ENCODE measurements at places on chromosomes 7 and 10.

DNA sequence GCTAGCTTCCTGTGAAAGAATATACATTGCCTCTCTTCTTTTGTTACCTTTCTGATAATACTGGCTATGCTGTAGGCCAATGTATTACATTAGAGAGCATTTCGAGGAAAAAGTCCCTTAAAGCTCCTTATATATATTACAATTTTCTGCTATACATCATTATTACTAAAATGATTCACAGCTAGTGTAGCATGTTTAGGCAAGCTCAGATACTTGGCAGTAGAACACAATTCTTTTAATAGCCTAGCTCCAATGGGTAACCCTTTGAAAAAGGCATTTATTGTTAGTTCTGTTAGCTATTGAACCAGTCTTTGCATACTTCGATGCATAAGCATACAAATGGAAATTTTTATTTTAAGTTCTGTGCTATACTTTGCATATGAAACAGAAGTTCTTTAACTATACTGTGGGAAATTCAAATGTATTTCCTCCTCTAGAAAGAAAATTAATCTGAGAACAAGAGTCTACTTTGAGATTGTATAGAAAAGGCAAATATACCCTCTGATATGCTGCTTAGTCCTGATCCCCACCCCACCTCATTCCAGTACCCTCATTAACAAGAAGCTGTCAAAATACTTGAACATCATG is 55.6 kb upstream of the SKAP2 start:
- DNase-seq, result no peak

DNA sequence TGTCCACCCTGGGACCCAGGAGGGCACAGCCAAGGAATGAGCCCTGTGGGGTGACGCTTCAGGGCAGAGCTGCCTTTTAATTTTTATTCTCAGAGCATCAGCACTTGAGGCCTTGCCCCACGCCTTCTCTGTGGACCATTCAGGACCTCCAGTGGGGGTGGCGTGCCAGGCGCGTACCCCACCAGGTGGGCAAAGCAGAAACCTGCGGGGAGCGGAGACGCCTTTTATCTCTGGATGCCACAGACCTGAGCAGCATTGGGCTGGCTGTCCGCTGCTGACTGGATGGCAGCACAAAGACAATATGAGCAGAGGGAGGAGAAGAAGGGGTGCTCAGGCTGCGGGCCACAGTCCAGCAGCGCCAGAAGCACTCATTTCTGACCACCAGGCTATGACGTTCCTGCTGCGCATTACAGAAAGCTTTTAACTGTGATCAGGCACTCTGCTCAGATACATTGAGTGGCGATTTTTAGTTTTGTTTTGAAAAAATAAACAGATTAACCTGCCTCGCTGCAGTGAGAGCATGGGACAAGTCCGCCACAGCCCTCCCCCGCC is 90.4 kb upstream of the ANLN start:
- DNase-seq, result no peak

DNA sequence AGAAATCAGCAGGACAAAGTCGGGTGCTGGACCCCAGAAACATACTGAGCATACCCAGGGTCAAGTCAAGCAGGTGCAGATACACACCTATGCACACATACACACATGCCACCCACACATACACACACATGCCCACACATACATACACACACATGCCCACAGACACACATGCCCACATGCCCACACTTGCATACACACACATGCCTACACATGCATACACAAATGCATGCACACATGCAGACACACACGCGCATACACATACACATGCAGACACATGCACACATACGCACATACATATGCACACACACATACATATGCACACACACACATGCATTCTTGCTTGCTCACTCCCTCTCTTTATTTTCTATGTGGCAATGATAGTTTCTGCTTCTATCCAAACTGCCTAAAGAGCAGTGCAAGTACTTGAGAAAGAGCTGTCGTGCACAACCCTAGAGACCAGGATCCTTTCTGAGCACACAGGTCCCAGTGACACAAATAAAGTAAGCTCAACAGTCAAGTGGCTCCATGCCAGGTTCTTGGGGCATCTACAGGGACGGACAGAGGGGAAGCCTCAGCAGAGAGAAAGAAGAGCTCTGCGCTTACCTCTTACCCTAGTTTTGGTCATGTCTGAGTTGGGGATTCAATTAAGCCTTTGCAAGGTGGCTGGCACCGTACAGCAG is 83.7 kb downstream of the EBF3 start:
- no peak for DNase-seq

DNA sequence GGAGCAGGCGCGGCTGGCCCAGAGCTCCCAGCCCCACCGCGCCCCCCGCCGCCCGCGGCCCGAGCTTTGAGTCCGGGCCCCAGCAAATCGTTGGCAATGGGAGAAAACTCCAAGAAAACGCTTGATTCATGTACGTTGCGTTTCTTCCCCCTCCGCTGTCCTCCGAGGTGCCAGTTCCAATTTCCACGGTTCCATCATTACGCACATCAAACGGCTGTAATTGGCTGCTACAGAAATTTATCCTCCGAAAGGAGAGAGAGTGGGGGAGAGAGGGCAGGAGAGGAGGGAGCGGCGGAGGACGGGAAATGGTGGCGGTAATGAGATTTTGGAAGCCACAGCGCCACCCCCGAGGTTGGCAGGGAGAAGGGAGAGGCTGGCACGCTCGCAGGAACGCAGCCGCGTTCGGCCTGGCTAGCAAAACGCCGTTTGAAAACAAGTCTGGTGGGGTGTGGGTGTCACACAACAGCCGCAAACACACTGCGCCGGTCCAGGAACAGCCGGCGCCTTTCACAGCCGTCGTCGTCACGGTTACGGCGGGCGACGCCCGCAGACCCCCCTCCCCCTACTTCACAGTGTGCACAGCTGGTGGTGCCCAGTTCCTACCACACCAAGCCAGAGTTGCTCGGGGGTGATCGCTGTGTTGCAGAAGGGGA is 57.5 kb downstream of the UNCX start:
- peak; percentile 32 for DNase-seq

- no peak for DNase-seq
Measured at GRCh38 chr7:4769761-4770160, 5.7 kb upstream of the AP5Z1 start.

DNA sequence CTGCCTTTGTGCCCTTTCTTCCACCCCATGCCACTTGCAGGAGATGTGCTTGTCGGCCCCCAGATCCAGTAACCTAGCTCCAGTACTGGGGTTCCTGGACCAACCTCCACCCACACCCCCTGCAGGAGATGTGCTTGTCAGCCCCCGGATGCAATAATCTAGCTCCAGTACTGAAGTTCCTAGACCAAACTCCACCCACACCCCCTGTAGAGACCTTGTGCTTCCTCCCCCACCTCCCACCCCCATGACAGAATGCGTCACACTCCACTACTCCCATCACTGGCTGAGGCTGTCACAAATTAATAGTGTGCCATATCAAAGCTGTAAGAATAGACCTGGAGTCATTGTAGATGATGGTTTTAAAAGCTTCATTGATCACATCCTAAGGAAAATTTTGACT is 185.0 kb downstream of the BICC1 start:
- DNase-seq, result no peak

- DNase-seq, result peak; percentile 36
Measured at GRCh38 chr10:7261351-7261750, 149.5 kb downstream of the SFMBT2 start.

DNA sequence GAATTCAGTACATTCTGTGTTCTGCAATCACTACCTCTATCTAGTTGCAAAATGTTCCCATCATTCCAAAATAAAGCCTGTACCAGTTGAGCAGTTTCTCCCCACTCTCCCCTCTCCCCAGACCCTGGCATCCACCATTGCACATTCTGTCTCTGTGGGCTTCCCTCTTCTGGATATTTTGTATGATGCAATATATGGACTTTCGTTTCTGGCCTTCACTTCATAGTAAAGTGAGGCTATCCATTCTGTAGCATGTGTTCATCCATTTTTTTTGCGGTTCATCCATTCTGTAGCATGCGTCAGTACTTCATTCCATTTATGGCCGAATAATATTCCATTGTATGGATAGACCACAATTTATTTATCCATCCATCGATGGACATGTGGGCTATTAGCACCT is 9.5 kb upstream of the CYP3A4 start:
- no peak for DNase-seq

DNA sequence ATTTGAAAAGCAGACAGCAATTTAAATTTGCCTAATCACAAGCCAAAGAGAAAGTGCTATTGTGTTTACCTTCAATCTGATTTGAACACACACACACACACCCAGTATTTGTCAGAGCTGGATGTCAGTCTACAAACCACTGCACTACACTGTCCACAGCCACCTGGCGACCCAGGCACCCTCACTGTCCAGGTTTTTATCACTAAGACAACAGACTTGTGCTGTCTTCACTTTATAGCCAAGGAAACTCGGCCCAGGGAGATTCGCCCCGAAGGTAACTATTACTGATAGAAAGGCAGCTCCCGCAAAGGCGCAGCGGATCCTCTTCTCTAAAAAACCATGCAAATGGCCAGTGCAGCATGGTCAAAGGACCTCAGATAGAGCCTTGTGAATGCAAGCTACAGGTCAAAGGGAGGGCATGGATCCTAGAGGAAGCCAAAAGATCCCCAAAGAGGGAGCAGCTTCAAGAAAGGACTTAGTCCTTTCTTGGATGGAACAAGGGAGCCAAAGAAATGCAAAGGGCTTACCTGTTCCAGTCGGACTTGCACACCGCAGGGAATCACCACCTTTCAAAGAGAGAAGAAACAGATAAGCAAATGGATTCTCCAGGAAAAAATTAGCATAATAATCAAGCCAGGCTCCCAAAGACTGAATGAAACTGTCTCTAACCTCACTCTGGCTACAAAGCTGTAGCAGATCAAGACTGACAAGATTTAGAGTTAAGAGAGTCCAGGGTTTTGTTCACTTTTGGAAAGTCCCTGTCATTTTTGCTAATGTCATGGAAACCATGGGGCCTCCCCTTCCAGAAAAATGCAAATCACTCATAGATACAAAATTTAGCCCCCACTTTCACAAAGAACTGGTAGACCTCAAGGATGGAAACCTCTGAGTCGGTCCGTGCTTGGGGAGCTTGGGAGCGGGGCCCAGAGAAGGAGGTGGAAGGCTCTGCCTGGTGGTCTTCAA is 101.1 kb downstream of the TNS3 start:
- DNase-seq, result no peak

DNA sequence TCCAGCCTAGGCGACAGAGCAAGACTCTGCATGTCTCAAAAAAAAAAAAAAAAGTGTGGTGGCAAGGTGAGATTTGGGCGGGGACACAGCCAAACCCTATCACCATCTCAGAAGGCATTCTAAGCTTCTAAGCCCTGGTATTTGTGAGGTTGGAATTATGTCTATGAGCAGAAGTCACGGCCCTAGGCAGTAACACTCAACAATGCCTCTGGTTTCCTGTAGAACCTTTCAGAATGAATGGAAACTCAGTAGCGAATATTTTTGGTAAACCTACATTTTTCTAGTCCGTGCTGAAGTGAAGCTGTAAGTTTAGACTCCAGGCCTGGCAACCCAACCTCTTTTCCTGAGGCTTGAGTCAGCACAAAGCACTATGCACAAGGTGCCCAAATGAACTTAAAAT is 88.3 kb downstream of the FAM107B start:
- DNase-seq, result peak; percentile 65

DNA sequence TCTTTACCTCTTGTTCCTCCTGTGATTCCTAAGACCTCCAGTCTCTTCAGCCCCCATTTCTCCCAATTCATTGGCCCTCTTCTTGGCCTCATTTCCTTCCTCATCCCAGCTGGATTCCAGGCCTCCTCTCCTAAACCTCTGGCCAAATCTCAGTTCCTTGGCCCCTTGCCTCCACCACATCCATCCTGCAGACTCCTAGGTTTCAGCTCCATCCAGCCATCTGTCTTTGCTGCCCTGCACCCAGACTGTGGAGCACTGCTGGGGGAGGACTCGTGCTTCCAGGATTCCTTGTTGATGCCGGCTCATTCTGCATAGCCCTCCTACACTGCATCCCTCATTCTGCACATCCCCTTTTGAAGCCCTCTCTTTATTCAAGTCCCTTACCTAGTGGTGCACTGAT is 6.7 kb downstream of the PLAC9 start:
- no peak for DNase-seq

- peak; percentile 67 for DNase-seq
Measured at GRCh38 chr7:101185258-101185839, 5.3 kb upstream of the NAT16 start.

- DNase-seq, result no peak
Measured at GRCh38 chr10:111445667-111446066, 368.8 kb downstream of the ADRA2A start.

- DNase-seq, result no peak
Measured at GRCh38 chr7:6294839-6295238, 22.4 kb upstream of the CYTH3 start.

DNA sequence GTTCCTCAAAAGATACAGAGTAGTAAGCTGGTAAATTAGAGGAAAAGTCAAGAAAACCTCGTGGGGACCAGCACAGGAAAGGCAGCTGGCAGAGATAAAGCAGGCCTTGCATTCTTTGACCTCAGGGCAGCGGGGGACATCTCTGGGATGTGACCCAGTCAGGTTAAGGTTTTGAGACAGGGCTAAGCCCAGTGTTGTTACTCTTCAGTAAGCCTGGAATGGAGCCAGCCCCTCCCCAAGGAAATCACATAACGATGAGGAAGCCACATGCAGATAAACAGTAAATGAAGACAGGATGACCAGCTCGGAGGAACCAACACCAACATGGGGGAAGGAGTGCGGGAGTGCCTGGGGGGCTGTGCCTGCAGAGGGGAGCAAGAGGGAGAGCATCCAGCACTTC is 99.6 kb downstream of the JAZF1 start:
- peak; percentile 56 for DNase-seq

GRCh38 chr10:74529205-74529604 is 297.2 kb upstream of the KAT6B start:
- DNase-seq, result no peak

DNA sequence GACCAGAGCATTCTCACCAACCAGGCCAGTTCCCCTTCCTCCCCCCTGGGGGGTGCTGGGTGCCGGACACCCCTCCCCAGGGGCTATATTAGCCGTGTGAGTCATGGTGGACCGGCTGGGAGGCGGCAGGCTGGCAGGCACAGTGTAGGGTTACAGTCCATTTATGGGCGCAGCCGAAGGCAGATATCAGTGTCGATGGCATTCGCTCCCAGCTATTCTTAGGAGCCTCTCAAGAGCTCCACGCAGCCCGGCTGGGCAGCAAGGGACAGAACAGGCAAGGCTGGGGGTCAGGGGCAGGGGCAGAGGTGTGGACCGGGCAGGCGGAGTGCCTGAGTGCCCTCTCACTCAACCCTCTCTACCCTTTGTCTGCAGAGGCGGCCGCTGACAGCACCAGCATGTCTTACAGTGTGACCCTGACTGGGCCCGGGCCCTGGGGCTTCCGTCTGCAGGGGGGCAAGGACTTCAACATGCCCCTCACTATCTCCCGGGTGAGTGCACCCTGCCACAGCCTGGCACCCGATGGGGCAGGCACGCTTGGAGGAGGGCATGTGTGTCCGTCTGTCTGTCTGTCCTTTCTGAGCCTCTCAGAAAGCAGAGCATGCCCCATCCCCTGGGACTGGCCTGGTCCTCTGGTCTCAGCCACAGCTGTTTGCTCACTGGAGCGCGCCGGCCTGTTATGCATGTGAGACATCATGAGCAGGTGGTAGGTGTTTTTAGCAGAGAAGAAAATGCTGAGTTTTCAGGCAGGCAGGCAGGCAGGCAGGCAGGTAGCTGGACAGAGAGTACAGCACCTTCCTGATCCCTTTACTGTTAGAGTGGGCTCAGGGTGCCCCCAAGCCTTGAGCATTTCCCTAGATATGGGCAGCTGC is at the start of gene LDB3:
Gene LDB3 (plus strand): TSS at position 215 of the 869 bp plus-strand sequence. CDS start 181 bp downstream, at position 396.
- DNase-seq, result peak; percentile 82

GRCh38 chr10:71604324-71605018 is 115.1 kb downstream of the C10orf105 start:
- peak; percentile 46 for DNase-seq

Data from M059J (cell line).